Stimulated activated CD8-positive, alpha-beta memory T cell treated with anti-CD3 and anti-CD28 coated beads, Interleukin-7, amount 100 ng/mL, for 1 hour (primary cell): ENCODE measurements at places on chromosomes 16 and 17.

GRCh38 chr17:47873200-47874090, 22.5 kb upstream of the SP6 start:
- DNase-seq, result no peak

DNA sequence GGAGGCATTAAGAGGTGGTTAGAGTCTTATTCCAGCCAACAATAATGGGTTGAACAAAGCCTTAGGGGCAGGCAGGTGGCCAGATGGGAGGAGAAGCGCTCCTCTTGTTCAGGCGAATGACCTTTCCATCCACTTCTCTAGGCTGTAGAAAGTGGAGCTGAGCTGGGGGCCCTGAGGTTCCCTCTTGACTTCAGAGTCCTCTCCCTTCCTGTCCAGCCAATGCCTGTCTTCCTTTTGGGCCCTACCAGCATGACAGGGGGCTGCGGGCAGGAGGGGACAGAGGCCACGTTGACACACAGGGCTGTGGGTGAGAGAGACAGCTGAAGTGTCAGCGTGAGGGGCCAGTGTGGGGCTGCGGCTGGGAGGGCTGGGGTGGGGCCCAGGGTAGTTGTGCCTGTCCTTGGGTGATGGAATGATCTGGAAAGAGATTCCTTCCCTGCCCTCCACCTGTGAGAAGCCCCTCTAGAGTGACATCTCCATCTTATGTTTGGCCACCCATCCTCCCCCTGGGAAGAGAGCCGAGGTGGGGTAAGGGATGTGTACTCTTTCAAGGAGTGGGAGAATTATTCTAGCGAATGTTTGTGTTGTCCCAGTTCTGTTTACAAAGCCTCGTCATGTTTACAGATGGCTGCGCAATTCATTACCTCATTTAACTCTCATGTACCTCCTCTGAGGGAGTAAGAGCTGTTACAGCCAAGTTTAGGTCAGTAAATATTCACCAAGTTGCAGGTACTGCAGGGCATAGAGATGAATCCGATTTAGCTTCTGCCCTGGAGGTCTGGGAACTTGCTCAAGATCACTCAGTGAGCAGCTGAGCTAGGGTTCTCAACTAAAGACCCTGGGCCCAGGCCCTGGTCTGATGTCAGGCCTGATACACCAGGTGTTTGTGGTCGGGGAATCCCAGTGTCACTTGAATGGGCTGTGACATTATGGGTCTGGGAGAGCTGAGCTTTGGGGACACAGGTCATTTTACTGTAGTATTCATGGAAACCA, 3.3 kb downstream of the ERBB2 start:
- DNase-seq, result no peak

DNA sequence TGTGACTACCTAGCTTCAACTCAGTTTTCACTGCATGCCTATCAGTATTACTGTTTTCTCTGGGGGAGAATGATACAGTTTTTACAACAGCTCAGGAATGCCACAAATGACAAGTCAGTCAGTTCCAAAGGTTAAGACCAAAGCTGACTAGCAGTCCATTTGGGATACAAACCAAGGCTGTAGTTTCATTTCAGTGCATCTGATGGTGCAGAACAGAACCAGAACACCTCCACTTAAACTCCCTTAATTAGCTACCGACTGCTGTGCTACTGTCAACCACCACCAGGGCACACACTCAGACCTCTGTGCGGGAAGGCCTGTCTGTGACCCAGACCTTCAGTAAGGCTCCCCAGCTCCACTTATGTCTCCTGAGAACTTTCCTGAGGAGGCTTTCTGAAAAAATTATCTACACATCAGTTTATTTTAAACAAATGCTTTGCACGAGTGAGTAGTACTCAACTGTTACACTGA, 20.4 kb downstream of the NFE2L1 start:
- DNase-seq, result no peak

GRCh38 chr16:12390644-12391043, 413.0 kb downstream of the CPPED1 start:
- no peak for DNase-seq

DNA sequence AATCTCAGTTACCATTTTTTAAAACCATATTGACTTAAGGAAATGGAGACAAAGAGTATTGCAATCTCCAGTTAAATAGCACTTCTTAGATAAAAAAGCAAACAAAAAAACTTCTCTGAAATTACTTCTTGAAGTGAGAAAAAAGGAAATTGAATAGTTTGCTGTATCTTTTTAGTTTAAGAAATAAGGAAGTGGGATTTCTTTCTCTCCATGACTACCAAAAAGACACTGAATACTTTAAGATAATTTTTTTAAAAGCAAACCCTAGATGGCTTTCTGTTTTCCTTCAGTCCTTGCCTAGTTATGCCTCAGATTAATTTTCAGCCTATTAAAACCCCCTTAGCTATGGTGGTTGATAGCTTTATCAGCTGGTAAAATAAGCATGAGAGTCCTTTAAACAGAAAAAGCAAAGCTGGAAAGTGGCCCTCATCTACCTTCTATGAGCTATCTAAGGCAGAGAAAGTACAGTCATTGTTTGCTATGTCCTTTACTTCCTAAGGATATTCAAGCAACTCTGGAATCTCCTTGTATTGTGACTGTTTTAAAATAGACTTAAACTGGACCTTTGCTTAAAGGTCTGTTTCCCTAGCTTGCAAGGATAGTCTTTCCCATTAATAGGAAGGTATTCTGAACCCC, 28.6 kb downstream of the TPPP3 start:
- DNase-seq, result no peak

- DNase-seq, result no peak
These were observed 581.0 kb upstream of the CDH11 start for GRCh38 chr16:65702707-65703402.

DNA sequence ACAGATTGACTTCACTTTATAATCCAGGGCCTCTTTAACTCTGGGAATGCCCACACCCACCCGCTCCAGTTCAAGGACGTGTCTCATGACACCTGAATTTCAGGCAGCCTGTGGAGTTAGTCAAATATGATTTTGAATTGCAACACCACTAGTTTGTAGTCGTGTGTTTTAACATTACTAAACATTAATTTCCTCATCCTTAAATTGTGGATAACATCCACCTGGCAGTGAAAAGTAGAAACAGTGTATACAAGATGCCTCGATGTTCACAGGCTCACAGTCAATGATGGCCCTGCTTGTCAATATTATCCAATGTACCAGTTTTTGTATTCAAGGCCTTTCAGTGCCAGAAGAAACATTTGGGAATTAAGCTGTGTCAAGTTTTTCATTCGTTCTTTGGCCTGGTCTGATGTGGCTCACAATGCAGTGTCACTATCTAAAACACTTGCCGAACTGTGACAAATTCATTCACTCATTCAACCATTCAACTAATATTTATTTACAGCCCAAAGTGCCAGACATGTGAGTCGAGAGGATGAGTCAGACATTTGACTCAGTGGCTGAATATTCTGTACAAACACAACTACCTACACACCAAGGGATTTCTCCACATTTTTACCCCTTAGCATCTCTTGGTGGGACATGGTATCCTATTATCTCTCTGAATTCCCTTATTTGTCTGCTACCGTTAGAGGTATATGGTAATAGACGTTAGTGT, 1.4 kb downstream of the MEIOB start:
- DNase-seq, result no peak

DNA sequence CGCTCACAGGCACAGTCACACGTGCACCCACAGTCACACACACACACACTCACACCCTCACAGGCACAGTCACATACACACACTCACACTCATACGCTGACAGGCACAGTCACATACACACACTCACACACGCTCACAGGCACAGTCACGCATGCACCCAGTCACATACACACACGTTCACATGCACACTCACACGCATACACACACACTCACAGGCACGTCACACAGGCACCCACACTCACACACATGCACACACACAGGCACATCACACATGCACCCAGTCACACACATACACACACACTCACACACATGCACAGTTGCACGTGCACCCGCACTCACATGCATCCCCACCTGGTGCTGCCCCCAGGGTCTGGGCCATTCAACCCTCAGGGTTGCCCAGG, 46.1 kb upstream of the CBFA2T3 start:
- no peak for DNase-seq

- DNase-seq, result no peak
These were observed 22.4 kb upstream of the KCNH6 start for GRCh38 chr17:63500543-63501390.

GRCh38 chr16:24778671-24779070, 49.2 kb downstream of the TNRC6A start:
- no peak for DNase-seq

DNA sequence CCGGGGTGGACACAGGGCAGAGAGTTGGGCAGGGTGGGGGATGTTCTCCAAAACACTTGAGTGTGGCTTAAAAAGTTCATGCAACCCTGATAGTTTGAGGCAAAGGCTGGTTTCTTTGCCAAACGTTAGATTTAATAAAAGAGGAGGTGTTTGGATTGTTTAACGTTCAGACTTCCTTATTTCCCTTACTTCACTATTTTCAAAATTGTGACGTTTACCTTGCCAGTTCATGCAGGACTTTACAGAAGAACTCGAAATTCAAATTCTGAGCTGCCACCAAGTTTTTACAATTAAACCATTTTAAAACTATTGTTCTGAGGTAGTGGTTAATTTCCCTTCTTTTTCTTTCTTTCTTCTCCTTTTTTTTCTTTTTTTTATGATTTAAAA, 5.5 kb downstream of the SEC14L1 start:
- DNase-seq, result no peak

- no peak for DNase-seq
These were observed 10.3 kb downstream of the KIFC3 start for GRCh38 chr16:57791893-57792461.

DNA sequence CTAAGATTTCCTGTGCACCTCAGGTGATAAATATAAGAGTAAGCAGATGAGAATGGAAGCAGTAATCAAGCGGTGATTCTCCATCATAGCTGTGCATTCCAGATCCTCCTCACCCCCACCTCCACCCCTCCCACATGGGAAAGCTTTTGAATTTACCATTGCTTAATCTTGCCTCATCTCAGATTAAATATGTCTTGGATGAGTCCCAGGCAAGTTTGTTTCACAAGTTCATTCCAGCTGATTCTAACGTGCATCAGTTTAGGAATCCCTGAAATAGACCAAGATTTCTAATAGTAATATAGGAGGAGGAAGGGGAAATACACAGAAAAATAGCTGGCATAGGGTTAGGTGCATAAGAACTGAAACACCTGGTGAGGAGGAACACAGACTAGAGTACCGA, 396.2 kb upstream of the KIF2B start:
- DNase-seq, result no peak

DNA sequence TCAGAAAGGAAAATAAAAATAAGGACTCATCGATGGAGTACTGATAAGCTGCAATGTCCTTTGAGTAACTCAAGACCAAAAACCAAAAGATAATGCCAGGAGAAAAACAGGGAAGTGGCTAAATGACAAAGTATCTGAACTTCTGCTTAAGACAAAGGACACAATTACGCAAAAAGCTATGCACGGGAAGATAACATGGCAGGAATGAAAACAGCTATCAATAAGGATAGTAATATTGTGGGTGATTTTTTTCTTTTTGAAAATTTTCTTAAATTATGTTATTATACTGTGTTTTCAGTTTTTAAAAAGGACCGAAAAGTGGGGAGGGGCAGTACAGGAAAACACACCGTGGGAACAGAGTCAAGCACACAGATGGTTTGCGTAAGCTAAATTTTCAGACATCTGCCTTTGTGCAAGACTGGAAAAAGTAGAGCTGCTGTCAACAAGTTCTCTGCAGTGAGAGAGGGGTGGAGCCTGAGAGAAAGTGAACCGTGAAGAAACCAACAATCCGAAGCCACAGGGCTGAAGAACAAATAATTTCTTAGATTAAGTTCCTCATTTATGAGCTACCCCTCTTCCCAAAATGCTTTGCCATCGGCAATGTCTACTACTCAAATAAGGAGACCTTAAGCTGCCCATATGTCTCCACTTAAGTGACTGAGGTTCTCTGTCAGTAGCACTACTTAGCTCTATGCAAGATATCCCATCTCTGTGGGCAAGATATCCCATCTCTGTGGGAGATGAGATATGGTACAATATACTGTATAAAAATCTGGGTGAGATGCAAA, 99.9 kb upstream of the CORO6 start:
- DNase-seq, result no peak

- DNase-seq, result no peak
These were observed 8.1 kb upstream of the ITGAE start for GRCh38 chr17:3809135-3809534.
